ENCODE measurements at places on chromosomes 16 and 17. TPM values are rescaled to one million over a fixed set of nuclear protein-coding genes. Genes with fewer than 3 reads are reported as not detected.

The ZG16 gene
- not detected for total RNA-seq

DNA sequence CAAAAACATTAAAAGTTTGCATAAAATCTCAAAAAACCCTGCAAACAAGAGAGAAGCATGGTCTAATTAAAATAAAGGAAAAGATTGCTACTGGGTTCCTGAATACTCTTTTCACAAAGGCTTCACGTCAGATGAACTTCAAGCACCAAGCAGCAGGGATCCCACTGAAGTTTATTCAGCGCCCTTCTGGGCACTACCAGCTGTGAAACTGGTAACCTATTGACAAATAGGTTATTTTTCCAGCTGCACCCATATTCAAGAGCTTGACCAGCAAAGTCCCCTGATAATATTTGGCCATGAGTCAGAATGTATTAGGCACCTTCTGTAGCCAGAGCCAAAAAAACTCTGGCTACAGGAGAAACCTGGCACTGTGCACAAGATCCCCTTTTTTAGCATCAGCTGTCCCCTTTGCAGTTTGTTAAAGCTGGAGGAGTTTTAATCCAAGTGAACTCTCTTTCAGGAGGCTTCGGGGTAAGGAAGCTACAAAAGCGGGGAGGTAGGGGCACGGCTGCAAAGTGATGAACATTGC lies 60.3 kb downstream of the GRIN2A start:
- H3K36me3 ChIP-seq: no peaks in the 10 kb centered on the region
- H3K27me3 ChIP-seq: no peaks in the 10 kb centered on the region
- H3K4me1 ChIP-seq: peaks cover 15% of the 10 kb centered on the region
- no peak for DNase-seq
- peak overlapping the region; percentile 46 for H3K4me3 ChIP-seq

- no peak overlapping the region for H3K27ac ChIP-seq
- H3K4me3 ChIP-seq: no peak overlapping the region
- H3K27me3 ChIP-seq: no peaks in the 10 kb centered on the region
- H3K4me1 ChIP-seq: no peaks in the 10 kb centered on the region
- peaks cover 47% of the 10 kb centered on the region for H3K36me3 ChIP-seq
Observed at GRCh38 chr16:56363181-56363716, 62.1 kb downstream of the AMFR start.

The MCRIP1 gene
- total RNA-seq: 57.5 TPM

GRCh38 chr17:2691069-2691871 lies 20.3 kb downstream of the CLUH start:
- H3K4me1 ChIP-seq: peaks cover 13% of the 10 kb centered on the region
- H3K4me3 ChIP-seq: no peak overlapping the region
- peaks cover 38% of the 10 kb centered on the region for H3K36me3 ChIP-seq
- no peaks in the 10 kb centered on the region for H3K27me3 ChIP-seq
- no peak for DNase-seq

- no peak overlapping the region for H3K27ac ChIP-seq
- no peak for DNase-seq
- H3K4me3 ChIP-seq: no peak overlapping the region
- no peaks in the 10 kb centered on the region for H3K4me1 ChIP-seq
Observed at GRCh38 chr16:52379551-52379950, 167.4 kb downstream of the TOX3 start.

- no peak for DNase-seq
- no peaks in the 10 kb centered on the region for H3K27me3 ChIP-seq
- no peak overlapping the region for H3K4me3 ChIP-seq
- no peak overlapping the region for H3K27ac ChIP-seq
- H3K36me3 ChIP-seq: peaks cover 4% of the 10 kb centered on the region
Observed at GRCh38 chr17:47714773-47715396, 18.2 kb upstream of the TBX21 start.

GRCh38 chr16:49810831-49811230 lies 45.1 kb downstream of the ZNF423 start:
- H3K36me3 ChIP-seq: no peaks in the 10 kb centered on the region
- H3K4me3 ChIP-seq: no peak overlapping the region
- H3K27me3 ChIP-seq: no peaks in the 10 kb centered on the region
- no peak for DNase-seq
- H3K4me1 ChIP-seq: no peaks in the 10 kb centered on the region
- no peak overlapping the region for H3K27ac ChIP-seq

The RNF157 gene
- 1.9 TPM for total RNA-seq

DNA sequence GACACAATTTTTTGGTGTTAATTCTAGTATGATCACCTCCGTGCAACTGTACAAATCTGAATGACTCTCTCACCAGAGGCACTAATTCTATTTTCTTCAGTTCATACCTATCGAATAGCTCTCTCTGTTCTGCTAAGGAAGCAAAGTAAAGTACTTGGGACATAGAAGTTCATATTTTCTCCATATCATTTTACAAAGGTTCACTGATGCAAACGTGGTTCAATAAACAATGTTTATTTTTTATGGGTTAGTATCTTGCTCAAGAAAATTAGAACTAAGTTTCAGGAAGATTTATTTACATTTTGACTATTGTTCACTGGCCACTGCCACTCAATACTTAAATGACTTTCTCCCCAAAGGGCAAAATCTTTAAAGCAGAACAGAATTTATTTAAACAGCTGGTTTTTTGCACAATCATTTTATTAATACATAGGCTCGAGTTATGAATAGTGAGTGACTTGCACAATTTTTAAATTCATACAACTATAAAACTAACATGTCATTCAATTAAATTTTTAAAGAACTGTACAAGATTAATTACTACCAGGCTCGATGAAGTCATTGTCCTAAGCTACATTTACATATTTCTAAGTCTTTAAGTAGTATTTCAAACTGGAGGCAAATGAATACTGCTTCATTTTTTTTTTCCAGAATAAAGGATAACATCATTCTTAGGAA lies 255.8 kb downstream of the C16orf95 start:
- peak overlapping the region; percentile 59 for H3K4me3 ChIP-seq

DNA sequence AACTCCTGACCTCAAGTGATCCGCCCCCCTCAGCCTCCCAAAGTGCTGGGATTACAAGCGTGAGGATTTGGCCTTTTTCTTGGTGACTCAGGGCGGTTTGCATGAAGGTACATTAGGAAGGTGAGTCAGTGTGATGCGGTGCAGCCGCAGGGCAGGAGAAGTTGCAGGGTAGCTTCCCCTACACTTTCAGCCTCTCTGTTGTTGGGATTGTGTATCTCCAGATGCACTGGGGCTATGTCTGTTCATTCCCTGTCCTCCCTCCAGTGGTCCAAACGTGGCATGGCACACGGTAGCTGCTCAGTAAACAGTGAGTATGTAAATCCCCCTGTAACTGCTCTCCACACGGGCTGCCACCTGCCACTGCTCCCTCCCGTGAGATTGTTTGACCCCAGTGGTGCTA lies 109.1 kb upstream of the CDC42EP4 start:
- no peak overlapping the region for H3K27ac ChIP-seq
- H3K27me3 ChIP-seq: no peaks in the 10 kb centered on the region
- no peak for DNase-seq

The MYO15A gene
- 2.3 TPM for total RNA-seq

- no peak for DNase-seq
- H3K27me3 ChIP-seq: no peaks in the 10 kb centered on the region
- H3K4me3 ChIP-seq: peak overlapping the region; percentile 76
- H3K27ac ChIP-seq: no peak overlapping the region
- no peaks in the 10 kb centered on the region for H3K36me3 ChIP-seq
Observed at GRCh38 chr16:50694206-50694605, 800 bp downstream of the NOD2 start.

DNA sequence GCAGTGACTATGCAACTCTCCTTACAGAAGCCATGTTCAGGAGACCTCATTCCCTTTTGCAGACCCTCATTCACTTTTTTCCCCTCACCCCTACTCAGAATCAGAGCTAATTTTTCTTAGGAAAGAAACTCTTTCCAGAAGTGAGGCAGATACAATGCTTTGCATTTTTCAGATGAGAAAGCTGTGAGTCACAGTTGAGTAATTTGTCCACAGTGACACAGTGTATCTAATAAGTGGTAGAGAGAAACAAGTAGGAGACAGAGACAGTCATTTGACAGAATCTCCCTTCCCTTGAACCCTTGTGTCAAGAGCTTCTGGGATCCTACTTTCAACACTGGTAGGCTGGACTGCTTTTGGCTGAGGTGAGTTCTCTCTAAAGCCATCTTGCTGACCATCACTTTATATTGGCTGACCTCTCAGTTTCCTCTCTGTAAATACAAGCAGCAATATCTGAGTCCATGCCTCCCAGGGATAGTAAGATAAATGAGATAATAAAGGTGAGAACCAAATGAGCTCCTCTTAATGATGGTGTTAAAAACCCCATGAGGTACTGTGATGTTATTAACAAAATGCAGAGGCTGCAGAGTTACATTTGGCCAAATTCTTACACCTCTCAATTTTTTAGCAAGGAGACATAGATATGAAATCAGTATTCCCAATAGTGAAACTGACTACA lies 130.8 kb downstream of the CA10 start:
- no peaks in the 10 kb centered on the region for H3K36me3 ChIP-seq
- DNase-seq: no peak

DNA sequence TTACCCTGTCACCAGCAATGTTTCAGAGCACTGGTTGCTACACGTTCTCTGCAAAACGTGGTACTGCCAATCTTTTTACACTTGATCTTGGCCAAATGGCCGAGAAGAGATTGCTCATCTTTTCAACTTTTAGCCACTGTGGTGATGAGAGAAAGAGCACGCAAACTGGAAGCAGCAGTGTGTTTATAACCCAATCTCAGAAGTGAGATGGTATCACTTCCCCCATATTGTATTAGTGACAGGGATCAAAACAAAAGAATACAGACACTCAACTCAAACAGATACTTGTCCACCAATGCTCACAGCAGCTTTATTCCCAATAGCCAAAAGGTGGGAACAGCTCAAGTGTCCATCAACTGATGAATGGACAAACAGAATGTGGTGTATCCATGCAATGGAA lies 72.1 kb upstream of the FA2H start:
- H3K27me3 ChIP-seq: no peaks in the 10 kb centered on the region
- DNase-seq: no peak
- no peak overlapping the region for H3K27ac ChIP-seq

The C16orf86 gene
- 6.6 TPM for total RNA-seq

GRCh38 chr17:31581491-31581890 lies 190.0 kb downstream of the RAB11FIP4 start:
- H3K27ac ChIP-seq: peak overlapping the region; percentile 87
- no peaks in the 10 kb centered on the region for H3K27me3 ChIP-seq
- H3K36me3 ChIP-seq: no peaks in the 10 kb centered on the region
- H3K4me1 ChIP-seq: peaks cover 58% of the 10 kb centered on the region
- DNase-seq: no peak

- no peak for DNase-seq
- H3K27me3 ChIP-seq: no peaks in the 10 kb centered on the region
- peaks cover 4% of the 10 kb centered on the region for H3K4me1 ChIP-seq
- no peaks in the 10 kb centered on the region for H3K36me3 ChIP-seq
- no peak overlapping the region for H3K4me3 ChIP-seq
Observed at GRCh38 chr17:19239544-19239943, 2.4 kb downstream of the EPN2 start.

The NME2 gene
- 331 TPM for total RNA-seq

- no peaks in the 10 kb centered on the region for H3K27me3 ChIP-seq
- H3K36me3 ChIP-seq: peaks cover 78% of the 10 kb centered on the region
- H3K27ac ChIP-seq: peak overlapping the region; percentile 14
- H3K4me1 ChIP-seq: no peaks in the 10 kb centered on the region
- DNase-seq: no peak
Observed at GRCh38 chr16:15035163-15035729, 20.6 kb downstream of the NTAN1 start.

GRCh38 chr17:61331178-61331577 lies 68.5 kb upstream of the TBX2 start:
- no peaks in the 10 kb centered on the region for H3K27me3 ChIP-seq
- DNase-seq: no peak
- H3K27ac ChIP-seq: no peak overlapping the region
- H3K4me1 ChIP-seq: peaks cover 32% of the 10 kb centered on the region

DNA sequence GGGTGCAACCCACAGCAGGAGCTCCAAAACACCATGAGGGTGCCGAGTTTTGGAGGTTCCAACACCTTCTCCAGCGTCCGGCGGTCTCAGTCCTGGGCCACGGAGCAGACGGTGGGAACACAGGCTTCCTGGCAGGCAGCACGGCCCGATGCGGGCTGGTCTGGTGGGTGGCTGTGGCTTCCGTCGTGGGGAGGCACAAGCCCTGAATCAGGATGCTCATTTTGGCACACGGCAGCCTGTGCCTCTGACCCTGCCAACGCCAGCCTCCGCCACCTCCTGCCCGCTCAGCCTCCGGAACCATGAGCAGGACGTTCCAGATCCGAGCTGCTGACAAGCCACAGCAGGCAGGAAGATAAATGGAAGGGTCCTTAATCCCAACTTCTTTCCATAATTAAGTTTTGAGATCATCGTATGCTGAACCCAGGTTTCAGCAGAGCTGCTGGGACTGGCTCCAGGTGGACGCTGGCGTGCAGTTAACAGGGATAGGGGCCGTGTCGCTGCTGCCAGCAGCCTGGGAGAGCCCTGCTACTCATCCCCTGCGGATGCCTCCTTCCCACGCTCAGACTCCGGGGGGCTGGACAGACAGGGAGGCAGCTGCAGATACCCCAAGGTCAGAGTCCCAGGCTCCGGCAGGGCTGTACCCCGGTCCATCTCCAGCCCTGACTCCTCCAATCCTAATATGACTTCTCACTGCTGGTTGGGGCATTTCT lies 136.6 kb downstream of the ENGASE start:
- no peak for DNase-seq
- no peak overlapping the region for H3K4me3 ChIP-seq
- no peaks in the 10 kb centered on the region for H3K27me3 ChIP-seq

The LGALS9B gene
- total RNA-seq: not detected

The VMP1 gene
- total RNA-seq: 183 TPM

- no peaks in the 10 kb centered on the region for H3K4me1 ChIP-seq
- H3K4me3 ChIP-seq: no peak overlapping the region
- no peaks in the 10 kb centered on the region for H3K36me3 ChIP-seq
- DNase-seq: no peak
- no peaks in the 10 kb centered on the region for H3K27me3 ChIP-seq
Observed at GRCh38 chr16:84922351-84923120, 88.8 kb downstream of the ZDHHC7 start.

GRCh38 chr17:10186771-10187410 lies 11.5 kb downstream of the GAS7 start:
- H3K4me1 ChIP-seq: no peaks in the 10 kb centered on the region
- no peaks in the 10 kb centered on the region for H3K27me3 ChIP-seq
- DNase-seq: no peak
- no peaks in the 10 kb centered on the region for H3K36me3 ChIP-seq

Data from thoracic aorta (tissue), 2 donors.